ENCODE measurements at places on chromosomes 16 and 17.
A peak's percentile ranks its signal among the peaks of the same experiment; 100 is the strongest.

DNA sequence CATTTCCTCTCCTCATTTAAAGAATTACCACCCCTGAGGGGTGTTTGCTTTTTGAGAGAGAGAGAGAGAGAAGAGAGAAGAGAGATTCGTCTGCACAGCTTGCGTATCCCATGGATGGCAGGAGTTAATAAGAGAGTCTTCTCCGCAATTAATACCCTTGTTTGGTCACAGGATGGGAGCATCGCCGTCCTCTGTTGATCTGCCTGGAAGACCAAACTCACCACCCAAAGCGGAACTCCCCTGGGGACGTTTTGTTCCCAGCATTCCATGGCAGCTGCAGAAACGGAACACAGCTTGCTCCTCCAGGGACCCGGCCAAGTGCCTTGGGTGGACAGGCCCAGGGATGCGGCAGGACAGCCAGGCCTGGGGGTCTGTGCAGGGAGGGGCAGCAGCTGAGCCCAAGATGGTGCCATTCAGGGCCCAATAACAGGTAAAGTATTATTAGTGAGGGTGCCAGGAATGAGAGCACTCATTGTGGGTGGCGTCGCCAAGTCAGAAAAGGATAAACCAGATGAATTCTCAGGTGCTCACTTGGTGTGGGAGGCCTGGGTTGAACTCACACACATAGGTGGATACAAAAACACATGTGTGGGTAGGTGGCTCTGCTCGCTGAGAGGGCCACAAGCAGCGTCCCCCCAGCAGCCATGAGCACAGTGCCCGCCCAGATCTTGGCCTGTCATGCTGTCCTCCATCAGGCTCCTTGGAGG lies 83.1 kb downstream of the NT5M start:
- no peak for DNase-seq

GRCh38 chr16:57834936-57835335 lies 32.6 kb upstream of the KIFC3 start:
- DNase-seq: no peak

GRCh38 chr17:69997332-69997731 lies 77.7 kb upstream of the KCNJ16 start:
- no peak for DNase-seq

DNA sequence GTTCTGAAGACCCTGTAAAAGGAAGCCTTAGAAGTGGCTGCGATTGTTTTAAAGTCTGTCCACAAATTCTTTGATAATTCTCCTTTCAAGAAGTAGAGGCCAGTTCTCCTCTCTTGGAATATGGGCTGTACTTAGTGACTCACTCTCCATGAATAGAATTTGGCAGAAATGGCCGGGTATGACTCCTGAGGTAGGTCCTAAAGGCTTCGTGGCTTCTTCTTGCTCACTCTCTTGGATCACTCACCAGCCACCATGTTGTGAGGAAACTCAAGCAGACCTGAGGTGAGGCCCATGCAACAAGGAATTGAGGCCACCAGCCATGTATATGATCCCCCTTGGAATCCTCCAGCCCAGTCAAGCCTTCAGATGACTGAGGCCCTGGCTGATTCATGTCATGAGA lies 75.8 kb downstream of the WWOX start:
- no peak for DNase-seq

GRCh38 chr17:18381953-18382245 lies 4.3 kb downstream of the EVPLL start:
- DNase-seq: peak; percentile 46

GRCh38 chr17:45847101-45847500 lies 2.4 kb downstream of the SPPL2C start:
- DNase-seq: no peak

DNA sequence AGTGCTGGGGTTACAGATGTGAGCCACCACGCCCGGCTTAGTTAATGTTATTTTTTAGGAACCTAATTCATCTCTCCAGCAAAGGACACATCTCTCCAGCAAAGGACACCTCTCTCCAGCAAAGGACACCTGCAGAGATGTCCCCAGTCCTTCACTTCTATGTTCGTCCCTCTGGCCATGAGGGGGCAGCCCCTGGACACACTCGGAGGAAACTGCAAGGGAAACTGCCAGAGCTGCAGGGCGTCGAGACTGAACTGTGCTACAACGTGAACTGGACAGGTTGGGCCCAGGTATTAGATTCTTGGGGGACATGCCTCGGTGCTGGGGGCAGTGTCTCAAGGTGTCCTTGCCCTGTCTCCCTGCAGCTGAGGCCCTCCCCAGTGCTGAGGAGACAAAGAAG lies 4.7 kb downstream of the PFAS start:
- DNase-seq: no peak

DNA sequence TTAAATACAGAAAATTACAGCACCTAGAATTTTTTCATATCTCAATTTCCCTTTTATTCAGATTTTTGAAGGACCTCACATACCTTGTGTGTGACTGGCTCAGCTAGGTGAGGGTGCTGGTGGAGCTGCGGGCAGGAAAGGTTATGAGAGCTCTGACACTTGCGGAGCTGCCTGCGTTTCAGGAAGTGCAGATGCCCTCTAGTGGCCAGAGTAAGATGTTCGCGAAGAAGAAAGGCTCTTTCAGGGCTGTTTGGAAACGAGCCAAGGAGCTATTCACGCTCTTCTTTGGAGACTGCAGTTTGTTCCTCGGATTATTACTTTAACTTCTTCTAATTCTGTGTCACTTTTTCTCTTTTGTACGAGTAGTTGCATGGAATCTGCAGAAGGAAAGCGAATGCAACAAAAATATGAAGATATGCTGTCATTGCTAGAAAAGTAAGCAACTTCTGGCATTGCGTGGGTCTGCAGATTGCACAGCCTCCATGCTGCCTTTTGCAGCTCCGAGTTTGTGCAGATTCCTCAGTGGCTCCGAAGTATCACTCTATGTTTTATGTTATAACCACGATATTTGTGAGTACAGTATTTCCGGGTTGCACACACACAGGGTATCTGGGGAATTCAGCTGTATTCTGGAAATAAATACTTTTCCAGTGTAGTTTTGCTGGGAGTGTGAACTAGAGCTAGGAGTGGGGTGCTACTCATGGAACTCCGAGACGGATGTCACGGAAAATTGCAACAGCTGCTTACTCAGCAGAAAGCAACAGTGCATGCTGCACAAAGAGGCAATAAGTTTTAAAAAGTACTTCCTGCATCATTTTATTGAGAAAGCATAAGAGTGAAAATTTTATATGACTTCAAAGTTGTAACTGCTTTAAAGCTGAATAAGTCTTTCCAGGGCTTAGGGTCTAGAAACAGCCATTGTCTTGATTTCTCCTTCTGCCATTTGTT lies 46.3 kb downstream of the DNAH9 start:
- no peak for DNase-seq

- no peak for DNase-seq
Measured at GRCh38 chr16:79162977-79163376, 437.6 kb downstream of the MAF start.

DNA sequence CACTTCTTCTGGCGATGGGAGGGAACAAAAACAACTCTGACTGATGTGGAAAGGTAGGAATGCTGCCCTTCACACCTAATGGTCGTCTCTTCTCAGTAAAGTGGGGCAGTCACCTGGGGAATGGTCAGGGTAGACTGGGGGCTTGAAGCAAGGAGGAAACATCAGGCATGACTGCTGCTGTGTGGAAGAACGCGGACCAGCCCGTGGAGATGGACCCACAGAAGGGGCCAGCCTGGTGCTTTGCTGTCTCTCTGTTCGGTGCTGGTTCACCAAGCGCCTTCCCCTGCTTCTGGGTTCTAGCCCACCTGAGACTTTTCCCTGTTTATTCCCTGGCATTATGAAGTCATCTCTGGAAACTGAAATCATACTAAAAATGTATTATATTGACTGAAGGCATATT lies 96.2 kb upstream of the DNAH17 start:
- no peak for DNase-seq

GRCh38 chr16:22109258-22109898 lies 17.0 kb downstream of the VWA3A start:
- DNase-seq: no peak

- DNase-seq: no peak
Measured at GRCh38 chr16:54921206-54921824, 9.3 kb upstream of the IRX5 start.

GRCh38 chr16:54652201-54652770 lies 278.4 kb upstream of the IRX5 start:
- no peak for DNase-seq

DNA sequence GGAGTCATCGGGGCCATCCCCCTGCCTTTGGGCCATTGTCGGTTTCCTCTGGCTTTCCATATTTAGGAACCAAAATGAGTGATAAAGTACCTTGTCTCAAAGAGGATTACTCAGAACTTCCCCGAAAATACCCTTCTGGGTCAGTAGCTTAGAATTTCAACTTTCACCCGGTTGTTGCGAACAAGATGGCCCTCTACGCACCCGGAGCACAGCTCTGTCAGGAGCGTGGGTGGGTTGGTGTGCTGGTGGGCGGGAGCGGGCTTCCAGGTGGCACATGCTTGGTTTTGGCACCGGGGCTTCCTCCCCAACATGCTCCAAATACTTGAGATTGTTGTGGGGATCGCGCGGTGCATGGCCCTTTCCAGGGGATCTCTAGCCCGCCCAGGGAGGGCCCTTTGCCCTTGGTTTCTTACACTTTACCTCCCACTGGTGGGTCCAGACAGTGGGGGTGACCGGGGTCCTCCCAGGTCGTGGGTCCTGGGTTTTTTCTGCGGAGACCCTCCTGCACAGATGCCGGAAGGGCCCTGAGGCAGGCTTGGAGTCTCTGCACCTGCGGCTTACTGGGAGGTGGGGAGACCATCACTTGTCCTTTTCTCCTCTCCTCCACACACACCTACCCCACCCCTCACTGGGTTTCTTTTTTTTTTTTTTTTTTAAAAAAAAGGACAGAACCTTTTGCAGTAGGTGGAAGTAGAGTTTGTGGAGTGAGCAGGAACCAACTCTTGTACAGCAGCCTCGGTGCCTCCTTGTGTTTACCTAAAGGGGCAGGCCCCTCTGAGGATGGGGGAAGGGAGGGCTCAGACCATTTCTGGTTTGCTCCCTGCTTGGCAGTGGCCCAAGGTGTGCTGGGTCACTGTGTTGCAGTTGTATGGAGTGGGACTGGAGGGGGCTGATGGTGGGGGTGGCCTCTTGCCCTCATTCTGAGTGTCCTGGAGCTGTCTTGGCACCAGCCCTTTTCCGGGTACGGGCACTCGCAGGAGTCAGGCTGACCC lies 142.1 kb downstream of the SEC14L1 start:
- DNase-seq: no peak

GRCh38 chr16:56191156-56191815 lies at the start of gene GNAO1:
TSS of gene GNAO1 (plus strand) at chr16:56191489. CDS start at chr16:56192236, 747 bp downstream.
- DNase-seq: peak; percentile 90

- DNase-seq: no peak
Measured at GRCh38 chr17:32551186-32551955, 64.6 kb downstream of the CDK5R1 start.

- no peak for DNase-seq
Measured at GRCh38 chr16:89436366-89436765, 54.0 kb downstream of the ANKRD11 start.

DNA sequence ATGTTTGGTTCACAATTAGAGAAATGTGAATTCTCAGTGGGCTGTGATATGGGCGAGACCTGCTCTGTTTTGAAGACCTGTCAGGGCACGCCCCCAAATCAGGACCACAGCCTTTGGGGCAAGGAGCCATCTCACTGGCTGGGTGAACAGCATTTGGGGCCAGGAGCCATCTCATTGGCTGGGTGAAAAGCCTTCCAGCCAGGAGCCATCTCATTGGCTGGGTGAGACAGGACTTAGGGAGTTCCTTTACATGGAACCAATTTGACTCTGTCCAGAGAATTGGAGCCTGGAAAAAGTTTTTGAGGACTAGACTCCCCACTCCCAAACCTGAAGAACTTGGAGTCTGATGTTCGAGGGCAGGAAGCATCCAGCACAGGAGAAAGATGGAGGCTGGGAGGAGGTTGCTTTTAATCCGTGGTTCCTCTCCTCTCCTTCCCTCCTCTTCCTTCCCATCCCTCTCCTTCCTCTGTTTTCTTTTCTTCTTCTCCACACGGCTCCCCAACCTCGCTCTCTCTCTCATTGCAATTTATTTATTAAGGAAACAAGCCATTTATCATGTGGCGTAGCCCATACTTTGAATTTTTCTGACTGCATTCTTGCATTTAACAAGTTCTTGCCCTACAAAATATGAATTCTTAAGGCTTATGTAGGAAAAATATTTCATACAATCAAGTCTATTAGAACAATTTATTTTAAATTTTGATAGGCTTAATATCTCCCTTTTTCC lies 19.7 kb downstream of the FOXL1 start:
- no peak for DNase-seq

DNA sequence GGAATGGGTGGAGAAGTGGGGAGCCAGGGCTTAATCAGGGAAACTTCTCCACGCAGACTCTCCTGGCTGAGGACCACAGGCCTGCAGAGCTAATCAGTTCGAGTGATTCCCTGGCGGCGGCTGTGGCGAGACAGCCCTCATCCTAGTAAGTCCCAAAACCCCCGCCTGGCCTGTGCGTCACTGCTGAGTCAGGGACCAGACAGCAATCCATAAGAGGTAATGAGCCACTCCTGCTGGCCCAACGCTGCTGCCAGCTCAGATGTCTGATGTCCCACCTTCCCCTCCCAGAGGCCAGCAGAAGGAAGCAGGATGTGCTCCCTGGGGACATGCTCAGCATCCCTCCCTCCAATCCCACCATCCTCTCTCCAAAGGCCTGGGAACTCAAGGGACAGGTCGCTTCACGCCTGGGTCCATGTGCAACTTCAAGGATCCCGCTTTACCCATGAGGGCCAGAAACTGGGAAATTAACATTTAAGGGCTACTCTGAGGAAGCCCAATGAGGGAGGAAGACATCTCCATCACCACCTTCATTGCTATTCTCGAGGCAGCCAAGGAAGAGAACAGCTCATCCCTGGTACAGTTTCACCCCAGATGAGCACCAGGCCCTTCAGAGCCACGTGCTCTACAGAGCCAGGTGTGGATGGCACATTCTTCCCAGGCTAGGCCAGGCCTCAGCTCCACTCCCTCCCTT lies 7.9 kb downstream of the ACLY start:
- no peak for DNase-seq

- DNase-seq: no peak
Measured at GRCh38 chr17:50238601-50239280, 35.5 kb upstream of the TMEM92 start.

DNA sequence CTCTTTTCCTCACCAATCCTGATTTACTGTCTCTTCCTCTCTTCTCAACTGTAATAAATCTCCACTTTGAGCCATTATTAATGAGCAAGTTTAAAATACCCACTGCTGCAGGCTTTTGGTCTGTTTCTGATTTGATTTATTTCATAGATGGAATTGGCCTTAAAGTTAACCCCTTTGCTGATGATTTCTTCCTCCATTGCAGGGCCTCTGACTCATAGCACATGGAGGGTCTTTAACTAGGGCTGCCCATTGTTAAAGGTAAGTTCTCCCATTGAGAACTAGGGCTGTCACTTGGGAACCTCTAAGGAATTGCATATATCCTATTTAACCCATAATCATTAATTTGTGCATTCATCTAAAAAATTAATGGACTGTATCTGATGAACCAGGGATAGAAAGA lies 221.2 kb downstream of the CA10 start:
- DNase-seq: no peak
